ENCODE measurements at places on chromosomes 1 and 21.

DNA sequence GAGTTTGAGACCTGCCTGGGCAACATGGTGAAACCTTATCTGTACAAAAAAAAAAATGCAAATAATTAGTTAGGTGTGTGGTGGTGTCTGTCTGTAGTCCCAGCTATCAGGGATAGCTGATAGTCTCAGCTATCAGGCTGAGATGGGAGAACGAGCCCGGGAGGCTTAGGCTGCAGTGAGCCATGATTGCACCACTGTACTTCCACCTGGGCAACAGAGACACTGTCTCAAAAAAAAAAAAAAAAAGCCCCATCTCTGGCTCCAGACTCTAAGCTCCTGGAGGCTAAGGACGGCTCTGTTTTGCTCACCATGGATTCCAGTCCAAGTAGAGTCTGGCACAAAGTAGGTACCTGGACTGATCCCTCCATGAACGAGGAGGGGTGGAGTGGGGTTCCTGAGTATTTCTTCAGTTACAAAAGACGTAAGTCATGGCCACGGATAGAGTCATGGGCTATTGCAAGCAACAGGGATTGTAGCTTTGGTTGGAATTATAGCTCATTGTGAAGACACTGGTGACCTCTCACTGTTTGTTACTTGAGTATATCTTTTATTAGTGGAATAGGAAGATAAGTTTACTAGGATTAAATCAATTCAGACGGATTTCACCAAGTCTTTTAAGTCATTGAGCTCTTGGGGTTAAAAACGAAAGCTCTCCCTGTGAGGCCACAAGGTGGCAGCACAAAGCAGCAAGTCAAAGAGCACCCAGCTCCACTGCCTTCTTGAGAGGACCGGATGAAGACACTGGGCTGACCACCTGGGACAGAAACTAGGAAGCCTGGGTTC lies 35.6 kb upstream of the TMEM61 start:
- DNase-seq = peak; percentile 72

GRCh38 chr1:117959364-117959763 lies 29.8 kb downstream of the WDR3 start:
- no peak for DNase-seq

DNA sequence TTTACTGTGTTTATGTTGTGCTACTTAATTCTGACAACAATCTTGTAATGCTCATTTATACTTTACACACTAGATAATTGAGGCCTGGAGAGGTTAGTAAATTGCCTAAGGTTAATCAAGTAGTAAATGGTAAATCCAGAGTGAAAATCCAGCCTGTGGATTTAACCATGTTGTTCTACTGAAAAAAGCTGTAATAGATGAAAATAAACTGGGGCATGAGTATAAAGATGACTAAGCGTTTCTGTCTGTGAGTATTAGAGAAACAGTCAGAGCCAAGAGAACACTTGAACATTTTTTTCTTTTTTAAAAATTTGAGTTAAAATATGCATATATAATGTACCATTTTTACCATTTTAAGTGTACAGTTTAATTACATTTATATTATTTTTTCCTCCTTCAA lies 47.9 kb upstream of the LEPR start:
- no peak for DNase-seq

DNA sequence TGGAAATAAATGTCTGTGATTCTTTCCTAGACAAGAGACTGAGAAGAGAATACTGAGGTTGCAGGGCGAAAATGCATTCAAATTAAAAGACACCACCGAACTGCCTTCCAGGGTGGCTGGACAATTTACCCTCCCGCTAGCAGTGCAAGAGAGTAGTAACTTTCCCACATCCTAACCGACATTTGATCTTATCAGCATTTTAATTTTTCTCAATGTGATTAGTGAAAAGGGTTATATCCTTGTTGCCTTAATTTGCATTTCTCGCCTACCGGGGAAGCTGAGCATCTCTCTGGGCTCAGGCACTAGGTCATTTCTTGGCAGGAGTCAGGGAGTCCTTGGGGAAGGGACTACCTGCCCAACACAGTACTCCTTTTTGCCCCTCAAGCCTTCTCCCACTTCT lies 2.8 kb downstream of the TNFRSF8 start:
- DNase-seq = no peak

- DNase-seq = no peak
Measured at GRCh38 chr1:246355411-246356230, 151.5 kb downstream of the SMYD3 start.

- DNase-seq = no peak
Measured at GRCh38 chr1:197210426-197210825, 57.6 kb upstream of the CRB1 start.

- no peak for DNase-seq
Measured at GRCh38 chr1:51978099-51978498, 12.4 kb downstream of the RAB3B start.
